ENCODE measurements at places on chromosomes 12 and 14.
A peak's percentile ranks its signal among the peaks of the same experiment; 100 is the strongest.

DNA sequence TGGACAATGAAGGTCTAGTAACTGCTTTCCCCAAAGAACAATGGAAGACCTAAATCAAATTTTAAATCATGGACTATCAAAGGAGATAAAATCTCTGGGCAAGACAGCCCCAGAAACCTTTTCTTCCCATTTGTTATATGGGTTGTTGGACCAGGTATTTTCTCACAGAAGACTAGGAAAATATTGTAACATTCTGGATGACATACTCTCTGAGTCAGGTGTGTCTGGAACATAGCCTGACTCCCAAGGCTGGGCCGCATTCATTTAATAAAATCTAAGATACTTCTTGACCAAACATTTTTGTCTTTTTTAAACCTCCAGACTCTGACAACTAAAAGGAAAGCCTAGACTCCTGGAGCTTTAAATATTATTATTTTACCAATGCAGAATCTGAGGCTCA is 87.9 kb downstream of the ATP23 start:
- DNase-seq: no peak

GRCh38 chr14:70988452-70988851 is 81.2 kb downstream of the PCNX1 start:
- DNase-seq: no peak

- no peak for DNase-seq
Measured at GRCh38 chr14:100333827-100334226, 10.7 kb downstream of the SLC25A47 start.

- DNase-seq: no peak
Measured at GRCh38 chr14:97331526-97331925, 534.3 kb downstream of the VRK1 start.

DNA sequence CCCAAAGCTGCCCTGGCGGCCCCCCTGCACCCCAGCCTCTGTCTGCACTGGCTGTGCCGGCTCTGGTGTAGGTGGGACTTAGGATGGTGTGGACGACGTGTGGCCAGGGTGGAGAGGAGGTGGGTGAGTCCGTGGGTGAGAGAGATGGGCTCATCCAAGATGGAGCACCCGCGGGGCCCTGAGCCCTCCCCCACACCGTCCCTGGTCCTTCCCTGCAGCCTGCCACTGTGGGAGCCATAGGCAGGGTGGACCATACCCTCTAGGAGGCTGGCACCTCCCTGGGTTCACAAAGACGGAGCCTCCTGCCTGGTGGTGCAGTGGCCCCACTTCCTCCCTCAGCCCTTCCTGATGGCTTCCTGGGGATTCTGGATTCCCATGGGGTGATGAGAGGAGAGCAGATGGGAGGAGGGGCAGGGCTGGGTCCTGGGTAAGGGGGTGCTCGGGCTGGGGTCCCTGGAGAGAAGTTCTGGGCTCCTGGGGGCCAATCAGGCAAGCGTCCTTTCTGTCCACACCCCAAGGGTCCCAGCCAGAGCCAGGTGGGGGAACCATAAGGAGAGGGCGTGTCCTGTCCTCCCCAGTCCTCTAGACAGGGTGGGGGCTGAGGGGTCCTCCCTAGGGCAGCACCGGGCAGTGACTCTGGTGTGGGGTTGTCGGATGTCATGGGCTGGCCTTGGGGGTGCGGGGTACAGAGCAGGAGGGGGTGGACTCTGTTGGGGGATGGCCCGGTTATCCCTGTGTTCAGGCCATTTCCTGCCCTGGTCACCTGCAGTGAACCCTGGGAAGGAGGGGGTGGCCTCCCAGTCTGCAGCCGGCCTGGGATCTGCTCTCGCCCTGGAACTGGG is 384.8 kb downstream of the TMEM121 start:
- DNase-seq: peak; percentile 13

DNA sequence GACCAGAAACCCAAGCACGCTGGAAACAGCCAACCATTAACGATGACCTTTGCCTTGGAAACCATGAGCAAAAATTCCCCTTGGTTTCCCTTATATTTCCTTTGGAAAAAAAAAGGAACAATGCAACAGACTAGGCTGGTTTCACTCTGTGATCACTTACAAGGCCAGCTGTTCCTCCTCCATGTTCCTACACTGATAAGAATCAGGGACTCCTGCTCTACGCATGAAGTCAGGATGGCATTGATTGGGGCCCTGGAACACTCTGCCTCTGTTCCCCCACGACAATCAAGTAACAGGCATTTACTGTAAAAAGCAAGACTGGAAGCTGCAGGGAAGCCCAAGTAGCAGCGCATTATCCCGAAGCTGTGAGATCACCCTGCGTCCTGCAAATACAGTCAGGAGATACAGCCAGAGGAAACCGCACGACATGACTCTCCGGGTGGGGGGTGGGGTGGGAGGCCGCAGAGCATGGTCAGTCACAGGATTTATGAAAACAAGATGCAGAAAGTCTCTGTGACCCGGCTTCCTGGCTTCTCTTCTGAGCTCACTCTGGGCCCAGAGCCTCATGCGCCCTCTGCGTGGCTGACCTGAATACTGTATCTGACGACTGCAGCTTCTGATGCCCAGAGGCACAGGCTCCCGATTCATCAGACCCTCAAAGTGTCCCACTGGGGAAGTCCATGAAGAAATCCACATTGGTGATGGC is 31.1 kb downstream of the SSH1 start:
- DNase-seq: peak; percentile 74

- no peak for DNase-seq
Measured at GRCh38 chr14:73339846-73340595, 102.7 kb downstream of the PAPLN start.

- DNase-seq: no peak
Measured at GRCh38 chr14:64891173-64891838, 11.6 kb upstream of the SPTB start.

DNA sequence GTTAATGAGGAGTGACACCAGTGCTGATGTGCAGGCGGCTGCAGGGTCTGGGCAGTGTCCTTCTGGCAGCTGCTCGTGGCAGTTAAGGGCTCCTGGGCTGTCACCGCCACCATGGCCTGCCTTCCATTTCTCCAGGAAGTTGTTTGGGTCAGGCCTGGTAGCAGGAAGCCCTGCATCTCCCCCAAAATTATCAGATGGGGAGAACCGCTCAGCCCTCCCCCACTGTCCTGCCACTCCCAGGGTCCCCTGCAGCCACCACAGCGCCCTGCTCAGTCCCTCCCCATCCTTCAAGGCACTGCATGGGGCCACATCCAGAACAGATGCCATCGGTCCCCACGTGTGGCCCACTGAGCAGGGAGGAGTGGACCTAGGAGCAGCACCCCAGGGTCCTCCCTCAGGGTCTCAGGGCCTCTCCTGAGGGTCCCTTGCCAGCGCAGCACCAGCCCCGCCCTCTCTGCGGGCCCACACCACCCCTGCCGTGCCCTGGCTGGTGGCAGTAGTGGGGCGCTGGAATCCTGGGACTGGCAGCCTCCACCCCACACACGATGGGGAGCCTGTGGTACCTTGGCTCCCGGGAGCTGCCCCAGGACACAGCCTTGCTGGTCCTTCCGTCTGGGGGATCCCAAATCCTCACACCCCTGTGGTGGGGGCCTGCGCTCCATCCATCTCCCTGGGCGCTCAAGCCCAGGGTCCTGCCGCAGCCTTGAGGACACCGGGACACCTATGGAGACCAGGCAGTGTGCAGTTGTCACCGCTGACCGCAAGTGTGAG is 10.3 kb upstream of the AMN start:
- no peak for DNase-seq

DNA sequence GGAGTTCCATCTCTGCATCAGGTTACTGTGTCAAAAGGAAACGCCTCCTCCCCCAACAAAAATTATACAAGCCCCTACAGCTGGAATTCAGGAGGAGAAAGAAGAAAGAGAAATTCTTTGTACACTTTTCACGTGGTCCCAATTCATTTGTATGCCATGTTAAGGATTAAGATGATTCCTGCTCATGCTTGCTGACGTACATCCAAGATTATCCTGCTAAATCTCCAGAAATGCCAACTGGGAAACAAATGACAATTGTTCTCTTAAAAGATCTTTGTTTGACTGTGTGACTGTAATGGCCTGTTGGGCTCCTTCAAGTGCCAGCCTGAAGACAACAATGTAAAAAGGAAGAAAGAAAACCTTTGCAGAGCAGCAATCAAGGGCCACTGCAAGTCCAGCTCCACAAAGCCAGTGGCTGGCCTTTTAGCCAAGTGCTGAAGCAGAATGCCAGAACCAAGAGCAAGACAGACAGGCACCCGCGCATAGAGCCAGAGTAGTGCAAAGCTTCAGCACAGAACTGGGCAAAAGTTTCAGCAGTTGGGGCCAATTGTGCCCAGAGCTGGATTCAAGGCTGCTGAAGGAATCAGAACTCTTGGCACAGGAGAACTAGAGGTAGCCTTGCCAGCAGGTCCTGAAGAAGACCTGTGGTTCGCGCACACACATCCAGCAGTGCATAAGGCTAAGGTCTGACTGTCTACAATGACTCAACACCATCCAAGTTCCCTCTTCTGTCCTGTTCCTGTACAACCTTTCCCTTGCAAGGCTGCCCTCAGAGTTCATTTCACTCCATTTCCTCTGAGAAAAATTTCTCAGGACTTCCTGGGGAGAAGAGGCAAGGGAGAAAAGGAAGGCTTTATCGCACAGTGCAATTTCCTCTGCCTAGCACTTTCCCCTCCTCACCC is 209.7 kb upstream of the BMP4 start:
- DNase-seq: no peak

GRCh38 chr12:83843541-83843940 is 1069.1 kb downstream of the SLC6A15 start:
- no peak for DNase-seq

- no peak for DNase-seq
Measured at GRCh38 chr12:70652451-70652850, 15.2 kb upstream of the PTPRB start.

GRCh38 chr12:26188641-26189040 is 6.7 kb upstream of the SSPN start:
- no peak for DNase-seq

DNA sequence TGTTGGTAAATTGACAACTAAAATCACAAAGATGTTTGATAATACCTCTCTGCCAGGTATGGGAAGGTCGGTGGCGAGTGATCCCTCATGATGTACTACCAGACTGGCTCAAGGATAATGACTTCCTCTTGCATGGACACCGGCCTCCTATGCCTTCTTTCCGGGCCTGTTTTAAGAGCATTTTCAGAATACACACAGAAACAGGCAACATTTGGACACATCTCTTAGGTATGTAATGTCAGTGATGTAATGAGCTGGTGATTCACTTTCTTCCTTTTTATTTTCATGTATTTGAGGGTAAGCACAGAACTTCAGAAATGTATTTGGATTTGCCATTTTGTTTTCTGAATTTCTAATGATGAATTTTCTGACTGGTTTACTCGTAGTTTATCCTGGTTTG is 42.6 kb upstream of the LRTM2 start:
- no peak for DNase-seq

DNA sequence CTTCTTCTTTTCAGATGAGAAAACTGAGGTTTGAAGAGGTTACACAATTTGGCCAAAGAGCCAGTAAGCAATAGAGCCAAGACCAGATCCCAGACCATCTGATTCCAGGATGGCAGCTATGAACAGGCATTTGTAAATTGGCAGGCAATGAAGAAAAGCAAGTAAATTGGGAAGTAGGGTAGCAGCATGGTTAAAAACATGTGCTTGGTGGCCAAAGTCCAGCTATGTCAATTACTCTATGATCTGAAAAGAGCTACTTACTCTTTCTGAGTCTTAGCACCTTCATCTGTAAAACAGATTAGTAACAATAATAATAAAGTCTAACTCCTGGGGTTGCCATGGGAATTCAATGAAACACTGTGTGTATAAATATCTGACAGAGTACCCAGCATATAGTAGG is 60.2 kb upstream of the MDM1 start:
- DNase-seq: no peak

- peak; percentile 26 for DNase-seq
Measured at GRCh38 chr14:63051992-63052391, 6.7 kb upstream of the KCNH5 start.

GRCh38 chr12:50569321-50569720 is 64.5 kb downstream of the DIP2B start:
- no peak for DNase-seq

- no peak for DNase-seq
Measured at GRCh38 chr14:73723406-73723796, 9.2 kb upstream of the PNMA1 start.

- no peak for DNase-seq
Measured at GRCh38 chr14:26598672-26599131, 869 bp upstream of the NOVA1 start.

DNA sequence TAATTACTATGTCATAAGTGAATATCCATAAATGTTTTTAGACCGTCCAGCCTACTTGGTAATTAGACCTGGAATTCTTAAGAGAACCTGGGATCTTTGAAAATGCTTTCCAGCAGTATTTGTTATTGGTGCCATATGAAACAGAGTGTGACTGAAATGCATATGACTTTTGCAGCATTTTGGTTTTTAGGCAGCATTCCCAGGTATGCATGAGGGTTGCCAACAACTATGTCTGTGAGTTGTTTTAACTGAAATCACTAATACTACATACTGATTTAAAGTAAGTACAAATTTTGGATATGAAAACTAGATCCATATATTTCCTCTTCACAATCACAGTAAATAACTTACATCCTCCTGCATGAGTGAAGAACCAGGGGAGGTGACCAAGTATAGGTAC is 437.7 kb upstream of the FAR2 start:
- DNase-seq: no peak

- DNase-seq: no peak
Measured at GRCh38 chr14:68471029-68471963, 321.6 kb downstream of the ZFP36L1 start.

- no peak for DNase-seq
Measured at GRCh38 chr14:29392287-29392686, 535.4 kb downstream of the PRKD1 start.

DNA sequence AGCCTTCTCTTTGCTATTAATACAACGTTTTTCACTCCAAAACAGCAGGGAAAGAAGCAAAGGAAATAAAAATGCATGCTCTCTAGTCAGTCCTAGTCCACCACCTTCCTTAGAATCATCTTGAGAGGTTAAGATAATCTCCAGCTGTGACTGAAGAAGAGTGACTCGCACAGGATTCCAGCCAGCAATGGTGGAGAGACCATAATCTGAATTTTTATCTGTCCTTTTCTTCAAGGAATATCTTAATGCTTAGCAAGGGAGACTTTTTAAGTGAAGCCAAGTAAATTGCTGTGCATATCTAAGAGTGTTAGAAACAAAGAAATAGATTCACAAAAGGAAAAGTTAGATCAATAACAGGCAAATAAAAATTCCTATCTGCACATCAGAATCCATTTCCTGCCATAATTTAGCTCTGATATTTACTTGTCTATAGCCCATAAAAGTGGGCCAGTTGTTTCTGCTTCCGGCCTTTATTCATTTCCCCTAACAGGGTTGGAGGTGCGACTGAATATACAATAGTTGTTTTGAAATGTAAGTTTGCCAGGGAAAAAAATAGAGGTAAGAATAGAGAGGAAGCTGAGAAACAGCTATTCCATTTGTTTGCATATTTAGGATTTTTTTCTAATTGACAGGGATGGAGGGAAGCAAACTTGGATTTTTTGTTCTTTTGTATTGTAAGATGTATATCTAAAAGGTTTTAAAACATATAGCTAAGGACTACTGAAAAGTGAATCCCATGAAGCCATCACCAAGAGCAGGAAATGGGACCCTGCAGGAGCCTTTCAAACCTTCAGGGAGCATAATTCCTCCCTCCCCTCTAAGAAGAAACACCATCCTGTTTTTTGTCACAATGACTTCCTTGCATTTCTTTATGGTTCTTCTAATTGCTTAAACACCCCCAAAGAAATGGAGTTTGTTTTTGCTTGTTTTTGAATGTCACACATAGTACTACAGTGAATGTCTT is 154.0 kb downstream of the ITPR2 start:
- DNase-seq: no peak

GRCh38 chr12:84689638-84690037 is 223.0 kb downstream of the SLC6A15 start:
- no peak for DNase-seq

- peak; percentile 57 for DNase-seq
Measured at GRCh38 chr14:51507906-51508511, 143.7 kb upstream of the FRMD6 start.

- peak; percentile 60 for DNase-seq
Measured at GRCh38 chr12:45273717-45274271, 57.9 kb downstream of the ANO6 start.
